CD4-positive, alpha-beta T cell treated with Interleukin-1 beta for 1 hour (primary cell): ENCODE measurements at places on chromosomes 5 and 9.

- no peak for DNase-seq
Observed at GRCh38 chr5:142540922-142541422, 144.9 kb downstream of the FGF1 start.

GRCh38 chr9:112325127-112325526 lies 8.3 kb downstream of the PTBP3 start:
- no peak for DNase-seq

- DNase-seq: peak; percentile 47
Observed at GRCh38 chr5:87081511-87082372, 185.9 kb upstream of the RASA1 start.

GRCh38 chr5:125117566-125117965 lies 371.1 kb upstream of the ZNF608 start:
- DNase-seq: no peak

GRCh38 chr5:174693697-174694385 lies 30.5 kb upstream of the MSX2 start:
- DNase-seq: no peak

DNA sequence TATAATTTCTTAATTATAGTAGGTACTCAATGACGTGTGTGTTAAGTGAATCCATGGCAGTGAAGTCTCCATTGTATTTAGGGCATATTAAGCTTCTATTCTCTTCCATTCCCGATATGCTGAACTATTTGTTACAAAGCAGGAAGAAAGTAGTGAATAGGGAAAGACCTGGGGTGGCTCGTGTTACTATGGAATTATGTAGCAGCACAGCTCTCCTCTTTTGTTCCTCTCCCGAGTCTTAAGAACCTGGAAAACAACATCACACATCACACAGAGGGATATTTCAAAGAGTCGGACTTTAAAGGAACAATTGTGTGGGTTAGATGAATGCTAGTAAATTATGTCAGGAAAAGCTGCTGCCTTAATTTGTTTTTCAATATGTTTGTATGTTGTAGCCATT lies 131.8 kb downstream of the PCSK5 start:
- no peak for DNase-seq
